ENCODE measurements at places on chromosomes 6 and 20. TPM values are rescaled to one million over a fixed set of nuclear protein-coding genes. Genes with fewer than 3 reads are reported as not detected.
A peak's percentile ranks its signal among the peaks of the same experiment; 100 is the strongest.

The REM1 gene
- 1.0 TPM for total RNA-seq

DNA sequence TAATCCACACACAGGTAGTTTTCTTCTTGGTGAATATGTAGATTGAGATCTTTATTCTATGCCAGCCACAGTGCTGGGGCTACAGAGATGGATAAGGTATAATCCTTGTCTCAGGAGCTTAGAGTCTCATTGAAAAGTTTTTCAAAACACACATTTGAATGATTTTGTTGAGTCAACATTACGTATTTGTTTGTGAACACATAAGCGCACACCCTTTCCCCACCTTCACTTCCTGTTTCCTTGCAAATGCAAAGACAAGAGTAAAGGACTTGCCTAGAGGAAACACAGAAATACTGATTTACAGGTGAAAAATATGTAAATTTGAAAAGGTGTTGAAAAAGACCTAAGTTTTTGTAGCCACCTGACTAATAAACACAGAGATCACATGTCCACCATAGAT is 27.8 kb downstream of the VAPB start:
- no peak overlapping the region for H3K27ac ChIP-seq
- DNase-seq, result no peak
- no peaks in the 10 kb centered on the region for H3K36me3 ChIP-seq
- H3K4me3 ChIP-seq, result no peak overlapping the region

- no peaks in the 10 kb centered on the region for H3K27me3 ChIP-seq
- no peak for DNase-seq
- H3K27ac ChIP-seq, result no peak overlapping the region
- no peak overlapping the region for H3K4me3 ChIP-seq
- H3K36me3 ChIP-seq, result no peaks in the 10 kb centered on the region
These were observed 6.1 kb upstream of the BPIFB6 start for GRCh38 chr20:33025318-33025876.

The SPATA2 gene
- 12.0 TPM for total RNA-seq

DNA sequence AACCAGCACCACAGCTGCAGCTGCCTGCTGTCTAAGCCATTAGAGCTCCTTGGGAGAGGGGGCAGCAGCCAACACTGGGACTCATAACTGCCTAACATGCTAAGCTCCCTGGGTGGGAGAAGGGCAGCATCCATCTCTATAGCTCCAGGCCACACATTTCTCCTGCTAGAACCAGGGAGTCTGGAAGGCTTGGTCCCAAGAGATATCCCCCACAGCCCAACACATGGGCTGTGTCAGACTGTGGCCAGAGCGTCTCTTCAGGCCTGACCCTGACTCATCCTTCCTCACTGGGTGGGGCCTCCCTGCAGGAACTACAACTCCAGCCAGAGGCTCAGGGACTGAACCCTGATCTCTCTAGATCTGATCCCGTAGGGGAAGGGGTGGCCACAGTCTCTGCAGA is 411.1 kb downstream of the HDGFL1 start:
- no peak for DNase-seq
- no peak overlapping the region for H3K27ac ChIP-seq
- no peak overlapping the region for H3K4me3 ChIP-seq

DNA sequence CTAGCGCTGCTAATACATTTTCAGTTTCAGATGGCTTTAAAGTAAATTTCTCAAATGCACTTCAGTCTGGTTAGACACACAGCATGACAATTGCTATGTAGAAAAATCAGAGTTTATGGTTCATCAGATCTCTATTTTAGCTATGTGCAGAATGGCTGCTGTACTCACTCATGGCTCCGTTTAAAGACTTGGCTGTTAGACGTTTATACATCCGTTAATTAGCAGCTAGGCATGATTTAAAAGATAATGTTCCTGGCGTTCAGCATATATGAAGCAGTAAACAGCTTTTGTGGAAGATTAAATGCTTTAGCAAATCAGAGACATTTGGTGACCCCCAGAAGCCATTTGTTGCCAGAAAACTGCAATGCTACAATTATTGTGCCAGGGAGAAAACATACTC is 350.0 kb upstream of the MANEA start:
- H3K4me1 ChIP-seq, result no peaks in the 10 kb centered on the region
- H3K27me3 ChIP-seq, result no peaks in the 10 kb centered on the region
- no peak overlapping the region for H3K27ac ChIP-seq

DNA sequence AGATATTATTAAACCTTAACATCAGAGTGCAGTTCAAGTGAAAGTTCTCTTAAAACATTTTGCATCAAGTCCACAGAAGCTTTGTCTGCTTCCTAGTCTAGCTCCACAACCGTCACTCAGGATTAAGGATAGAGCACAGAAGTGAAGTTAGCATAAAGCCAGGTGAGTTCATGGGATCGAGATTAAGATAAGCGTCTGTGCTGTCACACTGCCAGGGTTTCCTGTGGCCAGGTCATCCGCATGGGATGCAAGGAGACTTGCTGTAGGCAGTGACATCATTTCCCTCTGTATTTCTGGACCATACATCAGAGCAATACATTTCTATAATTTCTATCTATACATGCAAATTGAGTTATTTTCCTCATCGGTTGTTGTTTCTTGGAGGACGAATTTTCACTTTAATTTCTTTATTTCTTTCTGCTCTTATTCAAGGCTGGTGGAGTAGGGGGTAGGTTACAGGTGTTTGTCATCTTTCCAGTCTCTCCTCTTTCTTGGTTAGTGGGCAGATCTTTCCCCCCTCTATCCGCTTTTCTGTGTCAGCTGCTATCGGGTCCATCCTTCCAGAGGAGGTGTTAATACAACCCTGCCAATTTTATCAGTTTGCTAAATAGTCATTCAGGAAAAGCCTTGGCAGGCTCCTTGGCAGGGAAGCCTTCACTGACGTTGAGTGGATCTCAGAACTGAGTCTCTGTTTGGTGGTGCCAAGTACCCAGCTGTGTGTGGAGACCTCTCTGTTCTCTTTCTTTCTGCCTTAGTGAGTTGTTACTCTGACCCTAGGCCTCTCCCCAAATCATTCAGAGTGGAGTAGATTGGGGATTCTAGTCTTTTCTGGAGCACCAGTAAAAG is 307.6 kb upstream of the MAP3K7 start:
- no peak overlapping the region for H3K27ac ChIP-seq
- H3K36me3 ChIP-seq, result no peaks in the 10 kb centered on the region
- no peak for DNase-seq
- no peaks in the 10 kb centered on the region for H3K27me3 ChIP-seq
- H3K4me3 ChIP-seq, result no peak overlapping the region
- H3K4me1 ChIP-seq, result no peaks in the 10 kb centered on the region

The ADGRG6 gene
- 2.9 TPM for total RNA-seq

DNA sequence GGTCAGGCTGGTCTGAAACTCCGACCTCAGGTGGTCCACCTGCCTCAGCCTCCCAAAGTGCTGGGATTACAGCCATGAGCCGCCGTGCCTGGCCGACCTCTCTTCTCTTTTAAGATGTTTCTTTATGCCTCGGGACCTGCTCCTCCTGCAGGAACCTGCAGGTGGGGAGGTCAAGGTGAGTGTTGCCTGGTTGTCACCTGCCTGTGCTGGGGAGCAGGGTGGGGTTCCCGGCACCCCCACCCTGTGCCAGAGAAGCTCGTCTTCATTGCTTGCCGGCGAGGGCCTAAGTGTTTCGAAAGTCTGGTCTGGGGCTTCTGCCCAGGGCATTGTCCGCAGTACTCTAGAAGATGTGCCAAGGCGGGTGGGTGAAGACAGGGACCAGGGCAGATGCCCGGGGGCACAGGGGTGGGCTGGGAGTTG is 36.0 kb downstream of the SYNJ2 start:
- H3K4me3 ChIP-seq, result no peak overlapping the region
- H3K27me3 ChIP-seq, result no peaks in the 10 kb centered on the region
- DNase-seq, result no peak
- no peak overlapping the region for H3K27ac ChIP-seq
- peaks cover 10% of the 10 kb centered on the region for H3K4me1 ChIP-seq

GRCh38 chr20:53779822-53780221 is 186.2 kb upstream of the ZNF217 start:
- no peak overlapping the region for H3K4me3 ChIP-seq
- no peak overlapping the region for H3K27ac ChIP-seq
- no peaks in the 10 kb centered on the region for H3K27me3 ChIP-seq

GRCh38 chr6:167697316-167697715 is 129.4 kb upstream of the AFDN start:
- H3K4me3 ChIP-seq, result no peak overlapping the region
- no peaks in the 10 kb centered on the region for H3K27me3 ChIP-seq
- no peak for DNase-seq
- H3K27ac ChIP-seq, result no peak overlapping the region
- no peaks in the 10 kb centered on the region for H3K36me3 ChIP-seq

The COL20A1 gene
- 0.13 TPM for total RNA-seq

DNA sequence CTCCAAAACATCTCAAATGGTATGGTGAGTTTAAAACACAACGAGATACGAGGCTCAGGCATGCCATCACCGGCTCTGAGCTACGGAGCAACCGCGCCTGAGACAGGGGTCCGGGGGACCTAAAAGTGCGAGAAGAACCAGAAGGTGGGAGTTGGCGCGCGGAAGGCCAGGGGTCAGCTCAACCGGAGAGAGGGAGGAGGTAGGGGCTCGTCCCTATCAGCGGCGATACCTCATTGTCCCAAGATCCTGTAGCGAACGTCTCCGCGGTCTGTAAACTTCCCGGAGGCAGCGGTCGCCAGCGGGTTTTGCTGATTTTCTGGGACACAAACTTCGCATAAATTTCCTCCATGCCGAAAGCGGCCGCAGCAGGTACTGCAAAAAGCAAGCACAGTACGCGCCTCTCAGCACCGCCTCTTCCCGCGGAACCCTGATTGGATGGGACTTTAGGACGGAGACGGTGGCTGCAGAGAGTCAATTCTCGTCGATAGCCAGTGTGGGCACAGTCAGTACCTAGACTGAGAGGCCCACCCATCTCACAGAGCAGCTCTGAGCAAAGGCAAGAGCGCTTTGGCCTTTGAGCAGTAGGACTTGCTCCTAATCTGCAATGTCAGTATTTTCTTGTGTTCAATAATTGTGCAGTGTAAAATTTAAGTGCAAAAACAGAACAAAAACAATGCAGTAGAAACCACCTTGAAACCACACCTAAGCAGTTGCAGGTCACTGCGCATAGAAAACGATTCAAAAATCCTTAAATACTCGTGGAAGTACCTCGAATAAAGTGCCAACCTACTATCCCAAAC is at the start of gene NUP43:
Gene NUP43 (minus strand): TSS at position 383 of the 800 bp plus-strand sequence. CDS start 34 bp downstream, at position 349.
- peak within 1 kb of the TSS; percentile 42 for H3K4me3 ChIP-seq
- H3K36me3 ChIP-seq, result peaks cover 3% of the 10 kb centered on the region
- peak within 1 kb of the TSS; percentile 51 for H3K27ac ChIP-seq
- H3K4me1 ChIP-seq, result peaks cover 20% of the 10 kb centered on the region
- no peaks in the 10 kb centered on the region for H3K27me3 ChIP-seq

- no peaks in the 10 kb centered on the region for H3K4me1 ChIP-seq
- H3K36me3 ChIP-seq, result no peaks in the 10 kb centered on the region
- no peaks in the 10 kb centered on the region for H3K27me3 ChIP-seq
- no peak overlapping the region for H3K4me3 ChIP-seq
- DNase-seq, result no peak
These were observed 24.2 kb downstream of the RBM24 start for GRCh38 chr6:17305219-17306001.

DNA sequence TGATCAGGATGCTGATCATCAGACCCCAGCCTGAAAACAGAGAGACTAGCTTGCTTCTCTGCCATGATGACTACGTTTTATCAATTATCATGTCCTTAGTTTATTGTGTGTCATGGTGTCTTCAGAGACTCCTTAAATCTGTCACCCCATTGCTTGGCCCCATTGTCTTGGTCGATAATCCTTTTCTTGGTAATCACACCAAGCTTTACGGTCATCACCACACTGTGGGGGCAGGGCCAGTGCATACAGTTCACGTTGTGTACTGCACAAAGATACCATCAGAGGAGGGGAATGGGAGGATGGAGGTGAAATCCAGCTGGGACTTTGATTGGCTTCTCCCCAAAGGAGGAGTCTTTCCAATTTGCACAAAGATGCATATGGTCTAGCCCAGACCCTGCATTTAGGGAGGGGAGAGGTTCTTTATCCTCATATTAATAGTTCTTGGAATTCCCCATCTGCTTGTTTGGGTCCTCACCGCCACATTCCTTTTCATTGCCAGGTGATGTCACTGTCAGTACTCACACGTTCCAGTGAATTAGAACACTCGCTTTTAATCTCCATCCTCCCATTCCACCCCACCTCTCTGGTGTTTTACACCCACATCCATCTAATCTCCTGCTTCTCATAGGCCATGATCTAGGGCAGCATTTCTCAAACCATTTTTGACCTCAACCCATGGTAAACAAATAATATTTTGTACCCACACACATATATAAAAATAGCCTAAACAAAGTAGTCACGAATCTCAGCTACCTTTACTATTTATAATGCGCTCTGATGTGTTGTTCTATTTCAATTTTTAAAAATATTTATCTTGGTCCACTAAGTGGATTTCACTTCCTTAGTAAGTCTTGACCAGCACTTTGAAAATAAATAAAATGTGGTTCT is 5.7 kb downstream of the ETV7 start:
- DNase-seq, result no peak
- no peaks in the 10 kb centered on the region for H3K4me1 ChIP-seq
- no peaks in the 10 kb centered on the region for H3K27me3 ChIP-seq
- no peak overlapping the region for H3K27ac ChIP-seq
- no peak overlapping the region for H3K4me3 ChIP-seq

The XKR7 gene
- total RNA-seq, result not detected

GRCh38 chr6:149319422-149319821 is 1.9 kb downstream of the TAB2 start:
- H3K36me3 ChIP-seq, result no peaks in the 10 kb centered on the region
- DNase-seq, result no peak
- peaks cover 35% of the 10 kb centered on the region for H3K4me1 ChIP-seq
- no peaks in the 10 kb centered on the region for H3K27me3 ChIP-seq
- no peak overlapping the region for H3K4me3 ChIP-seq

- H3K27me3 ChIP-seq, result no peaks in the 10 kb centered on the region
- no peaks in the 10 kb centered on the region for H3K4me1 ChIP-seq
- no peak for DNase-seq
- H3K36me3 ChIP-seq, result no peaks in the 10 kb centered on the region
- no peak overlapping the region for H3K4me3 ChIP-seq
These were observed 115.5 kb upstream of the LOC128125822 start for GRCh38 chr6:63456734-63457133.

DNA sequence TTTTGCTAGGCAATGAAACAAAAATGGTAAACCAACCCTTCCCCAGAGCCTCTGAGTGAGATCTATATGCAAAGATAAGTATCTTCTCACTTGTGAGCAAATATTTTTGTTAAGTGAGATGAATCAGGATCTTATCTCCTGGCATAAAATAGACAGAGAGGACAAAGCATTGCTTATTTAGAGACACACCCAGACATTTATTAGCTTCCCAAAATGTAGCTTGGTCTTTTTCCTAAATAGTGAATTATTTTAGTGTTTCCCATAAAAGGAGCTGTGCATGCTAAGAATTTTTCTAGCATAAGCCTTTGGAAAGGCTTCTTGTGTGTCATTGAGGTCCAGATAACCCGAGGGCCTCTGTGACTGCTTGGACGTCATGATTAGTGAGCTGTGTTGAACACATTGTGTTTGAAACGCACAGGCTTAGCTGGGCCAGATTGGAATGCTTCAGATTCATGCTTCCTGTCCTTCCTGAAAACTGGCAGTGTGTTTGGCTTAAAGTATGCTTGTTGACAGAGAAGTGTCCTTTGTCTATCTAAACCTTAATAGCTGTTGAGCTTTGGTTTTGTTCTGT is 16.5 kb downstream of the MTHFD1L start:
- H3K27me3 ChIP-seq, result no peaks in the 10 kb centered on the region
- DNase-seq, result peak; percentile 84
- peaks cover 26% of the 10 kb centered on the region for H3K4me1 ChIP-seq
- no peak overlapping the region for H3K4me3 ChIP-seq
